ENCODE measurements at places on chromosomes 3 and 15.

DNA sequence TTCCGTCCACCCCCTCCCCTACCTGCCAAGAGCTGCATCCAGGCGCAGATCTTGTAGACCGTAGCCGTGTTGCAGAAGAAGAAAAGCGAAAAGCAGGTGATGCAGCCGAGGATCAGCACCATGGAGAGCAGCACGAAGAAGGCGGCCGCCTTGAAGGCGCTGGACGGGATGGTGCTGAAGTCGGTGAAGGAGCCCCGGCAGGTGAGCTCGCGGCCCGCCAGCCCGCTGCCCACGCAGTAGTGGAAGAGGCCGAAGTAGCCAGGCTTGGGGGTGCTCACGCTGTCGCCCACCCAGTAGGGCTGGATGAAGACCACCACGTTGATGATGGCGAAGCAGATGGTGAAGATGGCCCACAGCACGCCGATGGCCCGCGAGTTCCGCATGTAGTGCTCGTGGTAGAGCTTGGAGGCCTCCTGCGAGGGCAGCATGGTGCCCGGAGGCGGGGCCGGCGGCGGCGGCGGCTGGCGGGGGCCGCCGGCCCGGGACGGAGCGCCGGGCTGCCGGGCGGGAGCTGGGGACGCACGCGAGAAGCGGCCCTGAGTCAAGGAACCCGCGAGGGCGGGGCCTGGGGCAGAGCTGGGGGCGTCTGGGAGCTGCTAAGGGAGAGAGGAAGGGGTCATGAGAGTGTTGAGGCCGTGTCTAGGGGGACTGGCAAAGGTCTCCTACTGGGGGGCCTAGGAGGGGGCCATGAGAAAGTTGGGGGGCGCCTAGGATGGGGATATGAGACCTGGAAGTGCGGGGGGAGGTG is 1.2 kb downstream of the LHFPL4 start:
- no peak for DNase-seq

DNA sequence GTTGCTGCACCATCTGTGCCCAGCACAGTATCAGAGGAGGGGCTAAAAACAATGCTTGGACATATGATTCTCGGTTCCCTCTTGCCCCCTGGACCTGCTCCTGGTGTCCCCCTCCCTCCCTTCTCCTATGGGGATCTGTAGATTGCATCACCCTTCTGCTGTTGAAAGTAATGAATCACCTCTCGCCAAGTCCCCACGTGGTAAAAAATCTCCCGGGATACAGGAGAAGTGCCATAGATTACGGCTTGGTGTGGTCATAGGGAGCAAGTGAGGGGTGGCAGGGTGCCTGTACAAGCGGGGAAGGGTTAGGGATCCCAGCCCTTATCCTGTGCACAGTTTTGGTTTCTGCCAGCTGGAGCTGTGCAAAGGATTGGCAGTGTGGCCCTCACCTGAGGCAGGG is 37.7 kb downstream of the AMOTL2 start:
- DNase-seq = no peak

DNA sequence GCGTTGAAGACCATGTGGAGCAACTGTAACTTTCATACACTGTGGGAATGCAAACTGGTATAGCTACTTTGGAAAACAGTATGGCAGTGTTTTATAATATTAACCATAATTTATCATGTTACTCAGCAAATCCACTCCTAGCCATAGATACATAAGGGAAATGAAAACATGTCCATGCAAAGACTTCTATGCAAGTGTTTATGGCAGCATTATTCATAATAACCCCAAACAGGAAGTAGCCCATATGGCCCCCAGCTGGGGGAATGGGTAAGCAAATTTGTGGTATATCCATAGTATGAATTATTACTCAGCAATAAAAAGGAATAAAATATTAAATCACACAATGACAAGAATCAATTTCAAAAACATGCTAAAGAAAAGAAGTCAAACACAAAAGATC is 23.0 kb upstream of the GATA2 start:
- no peak for DNase-seq

GRCh38 chr3:73805435-73805834 is 180.7 kb upstream of the PDZRN3 start:
- no peak for DNase-seq

DNA sequence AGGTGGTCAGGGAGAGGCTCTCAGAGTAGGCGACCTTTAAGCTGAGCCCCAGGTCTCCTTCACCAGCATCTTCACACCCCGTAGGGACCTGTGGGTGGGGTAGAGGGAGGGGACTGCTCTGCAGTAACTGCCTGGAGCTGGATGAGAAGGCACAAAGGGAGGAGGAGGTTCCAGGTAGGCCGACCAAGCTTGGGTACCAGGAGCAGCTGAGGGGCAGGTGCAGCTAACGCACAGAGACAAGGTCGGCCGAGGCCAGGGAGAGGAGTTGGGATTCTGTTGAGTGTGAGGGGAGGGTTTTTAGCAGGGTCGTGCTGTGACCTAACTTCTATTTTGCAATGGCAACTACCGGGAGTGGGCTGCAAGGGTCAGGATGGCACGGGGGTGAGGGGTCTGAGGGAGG is 5.9 kb upstream of the GRIP2 start:
- DNase-seq = no peak

DNA sequence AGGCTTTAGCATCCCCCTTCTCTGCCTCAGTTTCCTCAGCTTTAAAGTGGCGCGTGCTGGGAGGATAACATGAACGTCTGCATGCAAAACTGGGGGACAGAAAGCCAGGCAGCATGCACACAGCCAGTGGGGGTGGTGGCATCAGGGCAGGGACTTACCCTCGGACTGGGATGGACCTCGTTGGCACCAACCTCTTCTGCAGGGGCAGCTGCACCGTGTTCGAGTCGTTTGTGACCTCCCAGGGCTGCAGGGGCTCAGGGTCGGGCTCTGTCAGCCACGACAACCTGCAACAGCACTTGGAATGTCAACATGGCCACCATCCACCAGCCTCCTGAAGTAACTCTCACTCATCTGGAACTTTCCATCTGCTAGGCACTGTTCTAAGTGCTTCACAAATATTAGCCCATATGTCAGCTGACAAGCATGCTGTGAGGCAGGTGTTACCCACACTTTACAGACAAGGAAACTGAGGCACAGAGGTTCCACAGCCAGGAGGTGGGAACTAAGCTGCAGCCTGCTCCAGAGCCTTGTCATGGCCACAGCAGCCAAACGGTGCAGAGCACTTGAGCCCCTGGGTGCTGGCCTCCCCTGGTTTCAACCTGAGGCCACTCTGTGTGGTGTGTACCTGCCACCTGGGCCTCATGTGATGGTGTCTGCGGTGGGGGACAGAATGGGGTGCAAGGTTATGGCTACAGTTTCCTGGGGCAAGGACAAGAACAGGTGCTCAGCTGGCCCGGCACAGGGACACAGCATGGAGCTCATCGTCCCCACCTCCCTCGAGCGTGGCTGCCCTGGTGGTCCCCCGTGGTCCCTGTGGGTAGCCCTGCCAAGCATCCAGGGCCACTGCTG is 6.7 kb downstream of the C3orf22 start:
- no peak for DNase-seq

- no peak for DNase-seq
Observed at GRCh38 chr3:44069276-44069675, 172.4 kb upstream of the TOPAZ1 start.

- DNase-seq = no peak
Observed at GRCh38 chr3:146818866-146819265, 213.7 kb upstream of the PLSCR5 start.

- DNase-seq = no peak
Observed at GRCh38 chr3:102348904-102349303, 85.9 kb upstream of the ZPLD1 start.

GRCh38 chr3:14175383-14176037 is 2.9 kb downstream of the XPC start:
- DNase-seq = no peak

GRCh38 chr15:42156243-42156922 is at the start of gene PLA2G4F:
Gene PLA2G4F (minus strand): TSS chr15:42156636. CDS start chr15:42156549, 87 bp downstream.
- DNase-seq = no peak

- no peak for DNase-seq
Observed at GRCh38 chr3:29555590-29555989, 274.7 kb downstream of the RBMS3 start.

GRCh38 chr15:47334805-47335535 is 382.3 kb upstream of the SEMA6D start:
- DNase-seq = no peak

DNA sequence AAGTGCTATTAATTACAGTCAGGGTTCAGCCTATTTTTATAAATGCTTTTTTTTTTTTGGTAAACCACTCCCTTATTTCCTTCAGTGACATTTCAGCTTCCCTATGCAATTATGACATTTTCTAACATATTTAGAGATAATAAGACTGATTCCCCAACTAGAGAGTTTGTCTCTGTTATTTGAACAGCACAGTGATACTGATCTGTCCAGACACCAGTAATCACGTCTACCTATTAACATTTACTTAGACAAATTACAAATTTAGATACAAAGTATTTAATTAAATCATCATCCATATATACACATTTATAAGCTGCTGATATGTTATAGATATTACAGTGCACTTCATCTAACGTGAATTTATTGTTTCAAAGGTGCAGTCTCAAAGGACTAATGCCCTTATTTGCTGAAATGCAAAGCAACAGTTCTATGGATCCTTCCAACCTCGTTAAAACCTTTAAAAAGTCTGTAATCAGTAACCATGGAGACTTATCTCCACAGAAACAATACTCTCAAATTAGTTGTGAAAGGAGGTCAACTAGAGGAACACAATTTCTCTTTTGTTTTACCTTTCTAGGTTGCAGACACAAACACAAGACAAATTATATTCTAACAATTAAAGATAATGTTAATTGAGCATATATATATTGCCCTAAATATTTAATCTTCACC is 1531.1 kb downstream of the SI start:
- no peak for DNase-seq

DNA sequence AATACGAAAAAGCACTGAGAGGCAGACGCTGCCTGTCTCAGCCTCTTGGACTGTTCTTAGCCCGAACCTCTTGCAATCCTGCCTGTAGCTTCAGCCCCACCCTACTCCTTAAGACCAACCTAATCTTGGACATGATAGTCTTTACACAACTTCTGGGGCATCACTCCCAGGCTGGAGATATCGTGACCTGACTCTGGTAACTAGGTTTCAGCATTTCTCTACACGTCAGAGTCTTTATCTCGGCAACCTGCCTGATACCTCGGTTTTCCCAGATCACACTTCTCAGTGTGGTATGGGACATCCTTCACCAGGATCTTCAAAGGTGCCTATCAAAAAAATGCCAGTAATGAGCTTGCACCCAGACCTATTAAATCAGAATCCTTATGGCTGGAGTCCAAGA is 590.2 kb upstream of the KCNMB2 start:
- no peak for DNase-seq

DNA sequence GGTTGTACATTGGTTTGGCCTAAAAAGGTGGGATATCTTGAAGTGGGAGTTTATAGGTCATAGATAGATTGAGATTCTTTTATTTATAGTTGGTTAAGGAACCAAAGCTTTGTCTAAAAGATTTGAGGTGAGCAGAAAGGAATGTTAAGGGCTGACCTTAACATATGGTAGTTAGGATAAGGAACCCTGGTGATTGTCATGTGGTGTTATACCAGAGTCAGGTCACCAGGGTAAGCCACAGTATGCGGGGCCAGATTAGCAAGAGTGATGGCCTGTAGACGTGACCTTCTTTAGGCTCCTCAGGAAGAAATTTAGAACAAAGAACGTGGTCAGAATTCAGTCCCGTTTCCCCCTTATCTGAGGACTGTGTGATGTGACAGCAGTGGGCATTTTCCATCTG is 249.2 kb downstream of the GABRG3 start:
- DNase-seq = no peak

DNA sequence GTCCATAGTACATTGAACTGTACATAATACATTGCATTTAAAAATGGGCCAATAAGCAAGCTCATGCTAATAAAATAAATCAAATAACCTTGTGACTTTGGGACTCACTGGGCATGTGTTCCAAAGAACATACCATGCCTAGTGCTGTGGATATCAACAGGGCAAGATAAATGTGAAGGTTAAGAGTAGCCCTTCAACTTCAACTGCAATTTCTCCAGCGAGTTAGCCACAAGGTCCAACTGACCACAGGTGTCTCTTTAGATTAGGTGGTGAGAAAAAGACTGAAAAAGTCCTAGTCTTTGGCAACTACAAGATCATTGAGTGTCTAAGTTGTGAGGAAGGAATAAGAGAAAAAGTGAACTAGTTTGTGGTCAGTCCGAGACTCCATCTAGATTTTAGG is 78.3 kb upstream of the ATP11B start:
- DNase-seq = no peak

- no peak for DNase-seq
Observed at GRCh38 chr15:45126535-45127158, 3.0 kb downstream of the DUOXA1 start.

DNA sequence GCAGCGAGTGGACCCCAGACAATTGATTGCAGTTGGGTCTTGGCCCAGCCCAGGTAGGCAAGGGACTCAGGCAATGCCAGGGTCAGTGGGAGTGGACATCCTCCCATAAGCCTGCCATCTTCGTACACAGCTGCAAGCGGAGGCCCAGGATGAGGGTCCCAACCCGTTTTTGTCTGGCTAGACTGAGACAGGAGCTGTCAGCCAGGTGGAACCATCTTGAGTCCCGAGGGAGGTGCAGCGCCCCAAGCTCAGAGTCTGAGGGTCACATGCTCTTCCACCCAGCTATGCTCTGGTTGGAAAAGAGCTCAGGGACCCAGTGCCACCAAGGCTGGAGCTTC is 22.6 kb upstream of the IP6K2 start:
- no peak for DNase-seq

Data from epithelial cell of prostate (primary cell).